Adrenal gland (tissue), 19 donors: ENCODE measurements at places on chromosomes 5 and 9.
A peak's percentile ranks its signal among the peaks of the same experiment; 100 is the strongest.

GRCh38 chr5:37428044-37428443, 48.9 kb downstream of the WDR70 start:
- DNase-seq, result no peak

DNA sequence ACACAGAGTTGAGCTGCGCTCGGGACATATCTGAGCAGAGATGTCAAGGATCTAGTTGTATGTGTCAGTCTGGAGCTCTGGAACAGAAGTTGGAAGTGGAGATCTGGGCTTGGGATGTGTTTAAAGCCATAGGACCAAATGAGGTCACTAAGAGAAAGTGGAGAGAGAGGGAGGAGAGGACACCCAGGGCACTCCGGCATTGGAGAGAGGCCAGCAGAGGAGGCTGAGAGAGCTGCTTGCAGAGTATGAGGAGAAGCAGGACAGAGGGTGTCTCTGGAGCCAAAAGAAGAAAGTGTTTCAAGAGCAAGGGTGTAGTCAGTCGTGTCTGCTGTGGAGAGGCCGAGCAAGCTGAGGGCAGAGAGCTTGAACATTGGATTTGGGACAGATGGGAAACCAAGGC, 34.7 kb downstream of the ARHGEF37 start:
- no peak for DNase-seq

DNA sequence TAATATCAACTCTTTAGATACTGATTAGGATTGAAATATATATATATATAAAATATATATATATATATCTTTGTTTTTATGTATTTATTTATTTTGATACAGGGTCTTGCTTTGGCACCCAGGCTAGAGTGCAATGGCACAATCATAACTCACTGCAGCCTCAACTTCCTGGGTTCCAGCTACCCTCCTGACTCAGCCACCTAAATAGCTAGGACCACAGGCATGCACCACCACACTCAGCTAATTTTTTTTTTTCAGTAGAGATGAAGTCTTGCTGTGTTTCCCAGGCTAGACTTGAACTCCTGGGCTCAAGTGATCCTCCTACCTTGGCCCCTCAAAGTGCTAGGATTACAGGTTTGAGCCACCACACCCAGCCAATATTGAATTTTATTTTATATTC, 20.6 kb upstream of the CDH6 start:
- no peak for DNase-seq

DNA sequence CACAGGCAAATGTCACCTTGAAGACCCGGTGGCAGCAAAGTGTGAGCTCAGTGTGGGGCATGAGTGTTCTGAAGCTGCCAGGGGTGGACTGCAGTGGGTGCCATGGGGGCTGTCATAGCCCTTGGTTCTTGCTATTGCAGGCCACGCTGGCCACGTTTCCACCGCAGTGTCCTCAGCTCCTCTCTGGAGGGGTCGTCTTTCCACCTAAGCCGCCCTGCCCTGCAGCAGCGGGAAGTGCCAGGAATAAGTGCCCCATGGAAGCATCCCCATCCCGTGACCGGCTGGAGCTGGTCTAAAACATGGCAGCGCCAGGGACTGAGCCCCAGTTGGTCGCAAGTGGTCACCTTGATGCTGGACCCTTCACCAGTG, 6.9 kb downstream of the OBP2B start:
- DNase-seq, result peak; percentile 14

- DNase-seq, result no peak
Observed at GRCh38 chr9:93156475-93157008, 22.5 kb upstream of the NINJ1 start.

- no peak for DNase-seq
Observed at GRCh38 chr9:3826178-3826577, 300.4 kb upstream of the RFX3 start.

- no peak for DNase-seq
Observed at GRCh38 chr9:21806644-21807043, 4.2 kb downstream of the MTAP start.

DNA sequence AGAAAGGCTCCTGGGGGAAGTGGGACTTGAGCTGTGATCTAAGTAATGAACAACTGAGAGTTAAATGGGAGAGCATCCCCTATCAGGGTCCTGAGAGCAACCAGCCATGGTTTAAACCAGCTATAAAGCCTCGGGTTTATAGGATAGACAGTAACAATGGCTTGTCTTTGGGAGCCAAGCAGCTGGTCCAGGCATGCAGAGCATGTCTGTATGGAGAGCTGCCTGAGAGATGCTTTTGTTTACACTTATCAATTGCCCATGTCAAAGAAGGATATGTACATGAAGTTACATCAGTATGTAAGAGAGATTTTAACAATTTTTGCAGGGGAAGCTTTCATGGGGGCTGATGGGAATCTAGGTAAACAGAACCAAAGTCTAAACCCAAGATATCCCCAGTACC, 4.4 kb downstream of the TGFBI start:
- DNase-seq, result no peak

DNA sequence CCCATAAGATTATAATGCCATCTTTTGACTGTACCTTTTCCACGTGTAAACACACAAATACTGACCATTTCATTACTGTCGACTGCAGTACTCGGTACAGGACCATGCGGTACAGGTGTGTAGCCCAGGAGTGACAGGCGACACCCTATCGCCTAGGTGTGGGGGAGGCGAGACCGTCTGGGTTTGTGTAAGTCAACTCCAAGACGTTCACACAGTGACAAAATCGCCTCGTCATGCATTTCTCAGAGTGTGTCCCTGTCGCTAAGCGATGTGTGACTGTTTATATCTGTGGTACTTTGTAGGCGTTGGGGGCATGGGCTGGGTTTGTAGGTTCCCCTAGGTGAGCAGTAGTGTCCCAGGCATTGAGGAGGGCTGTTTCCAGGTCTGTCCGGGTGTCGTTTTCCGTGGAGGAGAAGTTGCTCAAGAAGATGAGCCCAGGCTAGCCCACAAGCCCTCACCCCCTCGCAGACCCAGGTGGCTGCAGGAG, 20.3 kb downstream of the NEK6 start:
- no peak for DNase-seq

GRCh38 chr5:42250-42649, 49.7 kb upstream of the PLEKHG4B start:
- DNase-seq, result no peak

DNA sequence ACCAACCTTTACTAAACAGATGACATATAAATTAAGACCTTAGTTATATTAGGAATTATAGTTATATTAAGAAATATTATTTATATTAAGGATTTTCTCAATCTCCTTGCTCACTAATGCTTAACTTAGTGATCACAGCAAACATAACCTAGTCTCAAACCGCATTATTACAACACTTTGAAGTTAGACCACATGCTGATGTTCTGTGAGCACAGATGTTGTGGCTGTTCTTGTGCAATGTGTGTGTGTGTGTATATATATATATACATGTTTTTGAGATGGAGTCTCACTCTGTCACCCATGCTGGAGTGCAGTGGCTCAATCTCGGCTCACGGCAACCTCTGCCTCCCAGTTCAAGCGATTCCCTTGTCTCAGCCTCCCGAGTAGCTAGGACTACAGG, 20.5 kb downstream of the ELP1 start:
- no peak for DNase-seq
